Myocyte (in vitro differentiated cells): ENCODE measurements at places on chromosomes 7 and 10. TPM values are rescaled to one million over a fixed set of nuclear protein-coding genes. Genes with fewer than 3 reads are reported as not detected.

Gene WIPF3
- total RNA-seq = 1.5 and 2.5 TPM in 2 replicates

GRCh38 chr7:76386691-76387260 lies 22.7 kb downstream of the SSC4D start:
- peak; percentile 35 for DNase-seq

DNA sequence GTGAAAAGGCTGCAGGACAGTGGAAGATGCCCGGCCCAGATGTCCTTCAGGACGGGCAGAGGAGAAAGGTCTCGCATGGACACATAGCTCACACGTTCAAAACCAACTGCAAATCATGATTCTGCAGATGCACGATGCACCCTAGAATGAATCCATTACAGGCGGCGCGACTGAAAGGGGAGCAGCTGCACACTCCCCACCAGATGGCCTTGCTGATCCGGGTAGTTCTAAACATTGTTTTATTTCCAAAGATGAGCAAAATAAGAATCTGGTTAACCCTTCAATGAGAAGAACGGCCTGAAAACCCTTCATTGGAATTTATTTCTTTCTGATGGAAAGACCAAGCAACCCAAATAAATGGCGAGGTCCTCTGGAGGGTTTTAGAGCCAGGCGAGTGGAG lies 33.8 kb downstream of the CHST15 start:
- DNase-seq = no peak

DNA sequence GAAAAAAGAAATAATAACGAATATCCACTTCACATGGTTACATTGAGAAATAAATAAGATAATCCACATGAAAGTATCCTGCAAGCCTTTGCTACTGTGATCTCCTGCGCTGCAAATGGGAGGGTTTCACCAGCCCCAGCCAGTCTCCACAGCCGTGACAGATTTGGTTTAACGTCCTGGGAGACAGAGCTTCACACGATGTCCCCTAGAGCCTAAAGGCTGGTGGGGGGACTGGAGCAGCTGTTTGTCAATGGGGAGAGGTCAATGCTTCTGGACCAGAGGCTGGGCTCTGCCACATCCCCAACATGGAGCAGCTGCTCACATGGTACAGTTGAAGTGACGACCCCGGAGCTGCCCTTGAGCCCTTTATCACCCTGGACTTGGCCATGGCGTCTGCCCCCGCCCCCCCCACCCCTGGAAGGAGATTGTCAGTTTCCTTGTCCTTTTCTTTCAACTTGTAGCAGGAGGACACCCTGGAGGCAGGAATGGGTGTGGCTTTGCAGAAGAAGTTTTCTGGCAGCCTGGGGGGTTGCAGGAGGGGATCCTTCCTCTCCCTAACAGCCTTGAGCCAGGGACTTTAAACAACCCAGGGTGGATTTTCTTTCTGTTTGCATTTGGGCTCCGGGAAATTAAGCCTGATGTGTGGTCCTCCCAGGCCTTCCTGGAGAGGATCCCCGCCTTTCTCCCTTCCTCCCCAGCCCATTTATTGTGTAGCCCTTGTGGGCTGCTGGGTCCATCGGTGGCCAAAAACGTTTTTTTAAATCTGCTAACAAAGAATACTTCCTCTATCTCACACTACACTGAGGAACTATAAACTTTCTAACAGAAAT lies 37.0 kb upstream of the MXI1 start:
- no peak for DNase-seq

Gene TSPAN15
- total RNA-seq = 5.5 and 13.2 TPM in 2 replicates

Gene TBC1D12
- total RNA-seq = 16.2 and 17.2 TPM in 2 replicates

DNA sequence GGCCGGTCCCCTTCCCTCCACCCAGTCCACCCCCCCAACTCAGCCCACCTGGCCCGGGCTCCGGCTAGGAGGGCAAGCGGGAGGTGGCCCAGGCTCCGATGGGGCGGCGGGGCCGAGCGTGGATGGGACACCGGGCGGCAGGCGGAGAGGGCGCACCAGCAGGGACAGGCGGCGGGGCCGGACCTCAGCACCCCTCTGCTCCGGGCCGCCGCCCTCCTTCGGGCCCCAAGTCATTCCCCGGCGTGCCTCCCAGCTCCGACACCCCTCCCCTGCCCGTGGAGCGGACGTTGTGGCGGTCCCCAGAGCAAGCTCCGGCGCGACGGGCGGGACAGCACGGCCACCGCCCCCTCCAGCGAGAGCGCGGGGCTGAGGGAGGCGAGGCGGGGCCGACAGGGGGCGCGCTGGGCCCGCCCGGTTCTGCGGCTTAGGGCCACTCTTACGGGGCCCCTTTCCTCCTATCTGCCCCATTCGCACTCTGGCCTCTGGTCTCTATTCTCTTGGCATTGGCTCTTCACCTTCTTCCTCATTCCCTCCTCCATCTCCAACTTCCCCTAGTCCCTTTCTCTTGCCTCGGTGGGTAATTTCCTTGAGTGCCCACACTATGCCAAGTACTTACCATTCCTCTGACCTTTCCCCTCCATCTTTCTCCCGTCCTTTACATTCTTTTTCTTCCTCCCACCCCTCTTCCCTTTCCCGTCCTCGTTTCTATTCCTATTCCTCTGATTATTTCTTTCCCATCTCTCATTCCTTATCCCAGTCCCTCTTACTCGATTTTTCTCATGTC lies 701 bp upstream of the GBX1 start:
- DNase-seq = no peak

Gene GIMAP7
- not detected in 2 replicates for total RNA-seq

Gene CALML3
- not detected in 2 replicates for total RNA-seq

Gene PPP1R3A
- 6.9 and 11.6 TPM in 2 replicates for total RNA-seq

GRCh38 chr7:65983965-65984658 lies 2.1 kb upstream of the GUSB start:
- peak; percentile 12 for DNase-seq

Gene NPY4R
- not detected in 2 replicates for total RNA-seq

DNA sequence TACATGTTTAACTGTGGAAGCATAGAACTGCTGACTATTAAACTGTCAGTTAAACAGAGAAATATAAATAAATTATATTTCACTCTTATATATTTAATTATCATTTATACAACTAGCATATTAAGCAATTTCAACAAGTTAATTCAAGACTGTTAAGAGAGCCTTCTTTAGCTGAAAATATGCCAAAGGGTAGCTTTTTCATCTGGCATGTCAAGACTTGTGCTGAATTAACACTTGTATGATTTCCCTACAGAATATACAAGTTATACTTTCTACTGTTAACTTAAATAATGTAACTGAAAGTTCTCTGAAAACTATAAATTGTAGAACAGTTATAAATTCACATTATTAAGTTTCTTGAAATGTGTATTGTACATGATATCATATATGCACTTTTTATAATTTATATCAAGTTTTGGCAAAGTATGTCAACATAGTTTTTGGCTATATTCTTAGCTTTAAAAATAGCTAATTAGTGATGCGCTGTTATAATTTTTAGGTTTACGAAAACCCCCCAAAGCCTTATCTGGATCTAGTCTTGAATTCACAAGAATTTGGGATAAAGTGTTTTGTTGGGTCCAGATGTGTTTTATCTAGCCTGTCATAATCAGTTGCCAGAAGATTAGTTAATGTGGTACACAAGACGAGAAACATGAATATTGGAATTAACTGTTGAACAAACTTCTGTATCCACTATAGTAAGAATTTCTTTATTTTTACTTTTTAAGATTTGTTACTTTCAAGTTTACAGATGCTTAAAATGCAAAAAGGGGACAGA lies 231.1 kb upstream of the FOXP2 start:
- DNase-seq = no peak

GRCh38 chr10:117830787-117831212 lies 215.9 kb downstream of the RAB11FIP2 start:
- no peak for DNase-seq

- peak; percentile 68 for DNase-seq
Measured at GRCh38 chr10:113126229-113127201, 176.5 kb downstream of the TCF7L2 start.

Gene NHLRC2
- total RNA-seq = 21.2 and 26.9 TPM in 2 replicates

DNA sequence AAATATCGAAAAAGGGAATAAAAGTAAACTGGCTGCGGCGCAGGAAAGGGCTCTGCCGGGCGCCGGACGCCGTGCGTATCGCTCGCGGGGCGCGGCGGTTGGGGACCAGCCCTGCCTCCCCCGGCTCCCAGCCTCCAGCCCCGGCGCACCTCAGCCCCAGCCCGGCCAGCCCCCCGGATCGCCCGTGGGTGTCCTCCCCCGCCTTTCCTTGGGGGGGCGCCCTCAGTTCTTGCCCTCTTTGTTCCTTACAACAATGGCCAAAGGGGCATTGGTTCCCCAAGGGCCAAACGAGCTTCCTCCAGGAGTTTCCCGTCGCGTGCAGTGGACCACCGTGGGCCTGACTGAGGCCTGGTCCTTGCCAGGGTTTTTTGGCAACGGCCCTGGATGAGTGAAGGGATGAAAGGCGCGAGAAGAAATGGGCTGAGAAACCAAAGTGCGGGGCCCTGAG lies 1.2 kb downstream of the MACROH2A2 start:
- DNase-seq = peak; percentile 32

- no peak for DNase-seq
Measured at GRCh38 chr10:101829561-101830315, 11.5 kb upstream of the OGA start.

Gene WEE2
- not detected in 2 replicates for total RNA-seq

DNA sequence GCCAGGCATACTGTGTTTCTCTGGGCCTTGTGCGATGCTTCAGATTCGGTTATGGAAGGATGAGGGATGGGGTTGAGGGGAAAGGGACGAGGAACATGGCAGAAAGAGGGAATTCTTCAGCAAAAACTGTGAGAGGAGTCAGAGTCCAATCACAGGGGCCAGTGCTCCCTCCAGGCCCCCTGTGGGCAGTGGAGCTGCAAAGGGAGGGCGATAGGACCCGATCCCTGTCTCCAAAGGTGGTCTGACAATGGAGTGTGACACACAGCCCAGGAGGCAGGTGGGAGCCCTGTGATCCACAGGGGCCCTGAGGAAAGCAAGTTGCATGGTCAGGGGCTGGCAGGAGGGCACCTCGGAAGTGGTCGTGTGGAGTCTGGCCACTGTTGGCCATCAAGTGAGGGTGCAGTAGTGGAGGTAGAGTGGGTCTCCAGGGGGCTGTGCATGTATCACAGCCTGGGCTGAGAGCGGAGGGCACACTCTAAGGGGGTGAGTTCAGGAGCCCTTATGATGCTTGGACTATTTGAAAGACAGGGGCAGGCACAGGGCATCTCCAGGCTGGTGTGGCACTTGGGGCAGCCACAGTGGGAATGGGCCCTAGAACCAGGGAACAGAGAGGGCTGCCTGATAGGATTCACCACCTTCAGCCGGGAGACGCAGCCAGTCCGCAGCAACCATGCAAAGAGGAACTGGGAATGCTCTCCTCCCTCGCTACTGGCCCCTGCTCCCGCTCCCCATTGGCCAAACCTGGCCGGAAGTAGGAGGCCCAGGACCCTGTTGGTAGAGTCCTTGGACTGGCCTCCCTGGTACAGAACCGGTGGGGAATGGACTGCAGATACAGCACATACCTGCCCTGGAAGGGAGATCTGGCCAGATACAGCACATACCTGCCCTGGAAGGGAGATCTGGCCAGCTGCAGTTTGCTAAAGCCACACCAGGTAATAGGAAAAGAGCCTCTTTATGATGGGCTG lies 115.9 kb downstream of the ADCY1 start:
- no peak for DNase-seq

DNA sequence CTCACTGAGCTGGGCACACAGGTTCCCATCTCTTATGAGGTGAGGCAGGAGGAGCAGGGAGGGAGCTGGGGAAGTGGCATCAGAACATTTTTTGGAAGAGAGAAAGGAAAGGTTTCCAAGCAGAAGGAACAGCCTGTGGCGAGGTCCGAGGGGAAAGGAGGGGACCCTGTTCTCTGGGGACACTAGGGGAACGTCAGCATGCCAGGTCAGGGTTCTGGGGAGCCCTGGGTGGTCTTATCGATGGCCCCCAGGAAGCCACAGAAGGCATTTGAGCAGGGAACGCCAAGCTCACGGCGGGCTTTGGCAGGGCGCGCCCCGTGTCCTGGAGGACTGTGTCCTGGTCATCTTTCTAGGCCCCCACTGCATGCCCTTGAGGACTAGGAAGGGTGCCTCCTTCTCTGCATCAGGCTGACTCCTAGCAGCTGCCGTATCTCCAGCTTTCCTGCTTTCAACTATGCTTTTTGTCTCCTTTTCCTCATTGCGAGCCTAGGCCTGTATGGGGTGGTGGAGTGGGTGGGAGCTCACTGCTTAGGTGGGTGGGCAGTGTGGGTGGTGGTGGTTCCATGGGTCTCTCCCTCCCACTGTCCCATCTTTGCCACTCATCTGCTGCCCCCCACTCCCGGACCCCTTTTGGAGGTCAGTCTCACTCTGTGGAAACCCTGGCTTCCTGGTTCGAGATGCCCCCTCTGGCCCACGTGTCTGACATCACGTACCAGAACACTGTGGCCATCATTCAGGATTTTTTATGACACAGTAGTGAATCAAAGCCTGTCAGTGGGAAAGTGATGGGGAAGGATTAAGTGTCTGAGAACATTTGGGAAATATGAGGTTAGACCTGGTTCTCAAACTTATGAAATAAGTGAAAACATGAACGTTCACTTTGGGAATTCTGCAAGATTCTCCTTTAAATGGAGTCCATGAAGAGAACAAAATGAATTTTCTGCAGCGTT lies 89.1 kb downstream of the CUX1 start:
- no peak for DNase-seq

DNA sequence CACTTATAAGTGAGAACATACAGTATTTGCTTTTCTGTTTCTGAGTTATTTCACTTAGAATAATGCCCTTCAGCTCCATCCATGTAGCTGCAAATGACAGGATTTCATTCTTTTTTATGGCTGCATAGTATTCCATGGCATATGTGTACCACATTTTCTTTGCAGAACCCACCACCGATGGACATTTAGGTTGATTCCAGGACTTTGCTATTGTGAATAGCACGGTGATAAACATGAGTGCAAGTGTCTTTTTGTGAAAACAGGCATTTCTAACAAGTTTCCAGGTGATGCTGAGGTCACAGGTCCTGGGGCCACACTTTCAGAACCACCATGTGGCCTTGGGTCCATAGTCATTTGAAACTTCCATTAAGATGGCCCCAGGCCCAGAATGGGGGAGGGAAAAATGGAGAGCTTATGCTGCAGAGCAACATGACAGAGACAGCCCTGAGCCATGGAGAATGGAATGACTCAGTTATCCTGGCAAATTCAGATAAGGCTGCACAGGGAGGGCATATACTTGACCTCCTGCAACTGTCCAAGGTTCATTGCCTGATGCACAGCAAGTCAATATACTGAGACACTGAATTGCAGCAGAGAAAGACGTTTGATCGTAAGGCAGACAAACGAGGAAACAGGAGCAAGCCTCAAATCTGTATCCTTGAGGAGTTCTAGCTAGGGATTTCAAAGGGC lies 248.0 kb upstream of the GALNT17 start:
- no peak for DNase-seq

DNA sequence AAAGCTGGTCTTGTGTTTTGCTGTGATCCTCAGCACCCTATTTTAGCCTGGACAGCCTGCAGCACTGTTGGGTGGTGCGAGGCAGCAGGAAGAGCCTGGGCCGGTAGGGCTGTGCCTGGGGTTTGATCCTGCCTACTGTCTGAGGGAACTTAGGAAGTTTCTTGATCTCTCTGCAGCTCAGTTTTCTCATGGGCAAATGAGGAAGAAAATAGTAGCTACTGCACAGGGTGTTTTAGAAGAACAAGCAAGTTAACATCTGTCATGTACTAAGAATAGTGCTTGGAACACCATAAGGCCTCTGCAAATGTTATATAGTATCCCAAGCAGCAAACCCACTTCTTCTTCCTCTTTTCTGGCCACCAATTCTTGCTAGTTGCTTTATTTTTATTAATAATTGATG lies 12.0 kb upstream of the AGR2 start:
- peak; percentile 39 for DNase-seq

GRCh38 chr10:68861253-68861652 lies 33.9 kb downstream of the STOX1 start:
- peak; percentile 11 for DNase-seq

Gene STEAP2
- total RNA-seq = 6.9 and 7.1 TPM in 2 replicates
